Activated T-cell treated with anti-CD3 and anti-CD28 coated beads, Interleukin-2, amount 50 U/mL, for 72 hours (primary cell): ENCODE measurements at places on chromosomes 5 and 9.

GRCh38 chr9:92488681-92489550 is 6.6 kb upstream of the ASPN start:
- no peak for DNase-seq

- no peak for DNase-seq
These were observed 62.8 kb downstream of the CDKN2A start for GRCh38 chr9:21931428-21931827.

- no peak for DNase-seq
These were observed 8.7 kb downstream of the DNAJB5 start for GRCh38 chr9:34998266-34998665.

- DNase-seq: no peak
These were observed 270.9 kb upstream of the IL12B start for GRCh38 chr5:159601216-159601615.

GRCh38 chr5:180098991-180099732 is 27.6 kb upstream of the RNF130 start:
- no peak for DNase-seq

- no peak for DNase-seq
These were observed 28.8 kb upstream of the MELK start for GRCh38 chr9:36543916-36544315.

DNA sequence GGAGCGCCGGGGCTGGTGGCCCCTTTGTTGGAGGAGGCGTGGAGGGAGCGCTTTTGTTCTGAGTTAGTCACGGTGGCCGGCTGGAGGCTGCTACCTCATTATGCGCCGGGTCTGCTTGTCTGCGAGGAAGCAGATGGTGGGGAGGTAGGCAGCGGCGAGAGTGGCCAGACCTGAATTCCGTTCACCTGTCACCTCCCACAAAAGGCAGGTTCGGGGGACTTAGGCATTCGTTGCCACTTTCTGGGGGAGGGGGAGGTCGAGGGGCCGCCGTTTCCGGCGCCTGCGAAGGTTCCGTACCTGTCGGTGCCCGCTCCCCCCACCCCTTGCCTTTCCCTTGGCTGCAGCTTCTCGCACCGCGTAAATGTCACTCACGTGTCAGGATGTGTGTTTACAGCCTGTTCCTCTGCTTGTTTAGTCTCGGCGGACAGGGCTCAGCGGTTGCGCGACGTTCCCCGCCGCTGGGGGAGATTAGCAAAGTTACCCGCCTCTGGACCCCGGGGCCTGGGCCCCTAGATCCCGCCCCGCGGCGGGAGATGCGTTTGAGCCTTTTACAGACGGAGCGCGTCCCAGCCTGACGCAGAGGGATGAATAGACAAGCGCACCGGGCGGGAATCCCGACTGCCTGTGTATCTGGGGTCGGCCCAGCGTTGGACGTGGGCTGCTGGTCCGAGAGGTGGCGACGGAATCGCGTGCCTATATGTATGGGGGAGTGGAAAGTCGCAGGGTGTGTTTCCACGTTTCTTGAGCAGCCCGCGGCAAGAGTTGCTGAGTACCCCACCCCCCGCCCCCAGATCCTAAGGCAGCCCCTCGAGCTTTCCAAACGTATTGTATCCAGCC is 2.7 kb upstream of the LHX2 start:
- no peak for DNase-seq

- DNase-seq: no peak
These were observed 67.6 kb downstream of the FYB1 start for GRCh38 chr5:39151745-39152144.

DNA sequence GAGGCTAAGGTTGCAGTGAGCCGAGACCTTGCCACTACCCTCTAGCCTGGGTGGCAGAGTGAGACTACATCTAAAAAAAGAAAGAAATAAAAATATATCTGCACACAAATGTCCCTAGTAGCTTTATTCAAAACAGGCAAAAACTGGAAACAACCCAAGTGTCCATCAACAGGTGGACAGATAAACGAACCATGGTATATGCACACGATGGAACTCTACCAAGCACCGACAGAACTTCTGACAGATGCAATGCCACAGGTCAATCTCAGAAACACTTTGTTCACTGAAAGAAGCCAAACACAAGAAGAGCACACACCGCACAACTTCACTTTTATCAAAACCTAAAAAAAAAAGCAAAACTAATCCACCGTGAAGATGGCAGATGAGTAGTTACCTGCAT is 30.4 kb downstream of the CAMSAP1 start:
- no peak for DNase-seq

- no peak for DNase-seq
These were observed 56.6 kb downstream of the HSD17B3 start for GRCh38 chr9:96245399-96245798.

GRCh38 chr5:54886866-54887265 is 98.5 kb downstream of the ESM1 start:
- DNase-seq: no peak

- DNase-seq: peak; percentile 27
These were observed 599 bp downstream of the KIAA1191 start for GRCh38 chr5:176360894-176361436.

DNA sequence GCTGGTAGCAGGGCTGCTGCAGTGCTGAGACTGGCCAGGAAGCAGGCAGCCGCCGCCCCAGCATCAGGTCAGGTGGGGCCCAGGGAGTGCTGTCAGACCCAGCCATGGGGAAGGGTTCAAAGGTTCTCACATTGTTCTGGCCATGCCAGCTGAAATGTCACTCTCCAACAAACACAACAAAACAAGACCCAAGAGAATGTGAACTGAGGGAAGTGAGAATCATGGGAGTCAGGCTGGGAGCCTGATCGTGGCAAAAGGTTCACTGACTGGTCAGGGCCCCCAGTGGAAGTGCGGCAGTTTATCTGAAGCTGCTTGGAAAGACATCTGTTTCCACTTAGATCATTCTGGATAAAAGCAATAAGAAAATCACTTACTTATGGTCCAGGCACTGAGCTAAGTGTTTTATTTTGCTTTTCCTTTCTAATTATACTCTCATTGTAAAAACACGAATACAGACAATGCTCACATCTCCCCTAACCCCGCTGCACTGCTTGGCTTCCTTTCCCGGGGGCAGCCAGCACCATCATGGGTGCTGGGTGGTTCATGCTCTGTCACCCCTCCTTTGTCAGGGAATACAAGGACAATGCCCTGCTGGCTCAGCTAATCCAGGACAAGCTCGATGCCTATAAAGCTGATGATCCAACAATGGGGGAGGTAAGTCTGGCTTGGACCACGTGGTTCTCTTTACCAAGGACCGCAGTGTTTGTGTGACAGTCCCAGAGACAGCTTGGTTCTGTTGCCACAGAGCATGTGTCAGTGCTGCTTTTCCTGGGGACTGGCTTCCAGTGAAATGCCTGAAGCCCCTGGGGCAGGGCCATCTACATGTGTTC is 41.9 kb upstream of the CFAP157 start:
- DNase-seq: no peak

- no peak for DNase-seq
These were observed 1724.3 kb upstream of the C9orf72 start for GRCh38 chr9:29297592-29297991.

DNA sequence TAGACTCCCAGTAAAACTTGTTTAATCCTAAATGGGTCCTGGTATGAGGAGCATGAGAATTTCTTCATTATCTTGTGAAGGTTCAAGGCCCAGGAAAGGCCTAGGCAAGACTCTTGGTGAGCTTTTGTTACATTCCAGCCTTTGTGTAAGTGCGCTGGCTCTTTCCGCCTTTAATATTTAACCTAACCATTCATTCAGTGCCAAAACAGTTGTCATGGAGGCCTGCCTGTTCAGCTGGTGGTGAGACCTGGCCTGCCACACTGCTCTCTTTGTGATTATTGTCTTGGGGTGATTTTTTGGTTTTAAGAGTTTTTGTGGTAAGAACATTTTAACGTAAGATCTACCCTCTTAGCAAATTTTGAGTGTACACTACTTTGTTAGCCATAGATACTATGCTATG is 127.5 kb upstream of the WWC1 start:
- no peak for DNase-seq

- no peak for DNase-seq
These were observed 4.4 kb upstream of the SMIM3 start for GRCh38 chr5:150774145-150774544.

GRCh38 chr9:19441730-19442129 is 32.9 kb downstream of the ACER2 start:
- no peak for DNase-seq

GRCh38 chr5:137858223-137858916 is 9.3 kb upstream of the MYOT start:
- no peak for DNase-seq

- no peak for DNase-seq
These were observed 311.7 kb downstream of the TRIM36 start for GRCh38 chr5:114857941-114858551.

DNA sequence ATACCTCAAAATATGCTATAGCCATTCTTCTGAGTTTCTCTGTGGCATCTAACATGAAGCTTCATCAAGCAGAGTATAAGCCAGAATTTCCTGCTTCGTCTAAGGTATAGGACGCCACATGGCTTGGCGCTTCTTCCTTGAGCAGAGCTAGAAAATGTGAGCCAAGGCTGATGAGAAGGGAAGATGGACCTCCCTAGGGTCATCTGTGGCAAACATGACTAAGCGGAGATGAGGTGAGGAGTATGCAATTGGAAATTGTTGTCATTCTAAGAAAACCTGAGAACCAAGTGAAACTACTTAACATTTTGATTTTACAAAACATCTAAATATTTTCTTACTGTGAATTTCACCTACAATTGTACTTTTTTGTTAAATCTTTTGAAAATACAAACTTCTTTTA is 466.5 kb downstream of the PSAT1 start:
- no peak for DNase-seq

DNA sequence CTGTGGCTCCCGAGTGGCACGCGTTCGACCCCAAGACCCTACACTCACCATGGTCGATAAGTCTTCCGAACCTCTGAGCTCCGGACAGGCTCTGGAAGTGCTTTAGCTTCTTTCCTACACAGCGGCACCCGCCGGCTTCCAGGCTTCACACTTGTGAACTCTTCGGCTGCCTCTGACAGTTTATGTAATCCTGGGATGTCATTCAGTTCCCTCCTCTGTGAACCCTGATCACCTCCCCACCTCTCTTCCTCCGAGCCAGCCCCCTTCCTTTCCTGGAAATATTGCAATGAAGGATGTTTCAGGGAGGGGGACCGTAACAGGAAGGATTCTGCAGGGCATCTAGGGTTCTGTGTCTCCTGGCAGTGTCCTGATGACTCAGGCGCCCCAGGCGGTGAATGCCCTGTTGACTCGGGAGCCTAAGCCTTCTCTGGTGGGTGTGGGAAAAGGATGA is at the start of gene CD14:
CD14 (minus strand) TSS at position 155 of the 451 bp plus-strand sequence; CDS start at position 51, 104 bp downstream.
- peak; percentile 9 for DNase-seq

DNA sequence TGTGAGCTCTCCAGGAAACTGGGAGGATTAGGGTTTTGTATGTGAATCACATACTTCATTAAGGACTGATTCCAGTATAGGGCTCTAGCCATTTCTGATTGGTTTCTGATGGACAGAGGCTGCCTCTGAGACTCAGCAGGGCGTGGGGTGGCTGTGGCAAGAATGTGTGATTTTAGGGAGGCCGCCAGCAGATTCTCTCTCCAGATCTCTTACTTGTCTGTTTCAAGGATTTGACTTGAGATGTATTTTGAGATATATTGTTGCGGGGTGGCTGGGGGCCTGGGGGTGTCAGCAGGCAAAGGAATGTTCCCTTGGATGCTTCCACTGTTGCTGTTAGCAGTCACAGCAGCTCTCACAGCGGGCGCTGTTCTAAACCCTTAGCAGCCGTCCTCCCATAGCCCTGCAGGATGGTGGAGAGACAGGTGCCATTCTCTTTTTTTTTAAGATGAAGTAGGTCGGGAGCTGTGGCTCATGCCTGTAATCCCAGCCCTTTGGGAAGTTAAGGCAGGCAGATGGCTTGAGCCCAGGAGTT is 8.0 kb upstream of the HNRNPAB start:
- no peak for DNase-seq

DNA sequence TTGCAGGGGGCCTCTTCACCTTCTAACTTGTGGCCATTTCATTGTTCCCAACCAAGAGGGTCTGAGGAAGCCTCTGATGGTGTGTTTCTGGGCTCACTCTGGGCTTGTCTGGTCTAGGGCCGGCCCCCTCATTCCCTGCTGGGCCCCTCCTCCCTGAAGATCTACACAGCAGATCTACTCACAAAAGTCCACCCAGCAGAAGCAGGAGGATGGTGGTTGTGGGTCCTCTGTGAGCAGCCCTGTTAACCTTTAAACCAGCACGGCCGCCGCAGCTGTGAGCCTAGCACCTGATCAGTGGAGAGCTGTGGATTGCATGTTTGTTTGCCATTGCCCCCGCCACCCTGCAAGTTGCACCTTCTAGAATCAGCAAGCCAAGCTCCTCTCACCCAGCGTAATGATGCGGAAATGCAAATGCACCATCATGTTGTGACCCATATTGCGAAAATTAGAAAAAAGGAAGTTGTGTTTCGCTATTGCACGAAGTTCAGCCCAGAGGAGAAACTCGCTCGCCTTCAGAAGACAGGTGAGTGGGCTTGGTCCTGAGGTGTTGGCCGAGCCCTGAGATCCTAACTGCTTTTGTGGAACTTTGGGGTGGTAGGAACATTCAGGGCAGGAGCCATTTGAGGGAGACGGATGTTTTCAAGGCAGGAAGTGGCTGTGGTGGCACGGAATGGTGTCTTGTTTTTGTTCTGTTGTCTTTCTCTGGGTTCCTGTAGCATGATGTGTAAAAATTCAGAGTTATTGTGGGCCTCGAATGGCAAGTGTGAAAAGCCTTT is 16.7 kb downstream of the FGD3 start:
- DNase-seq: peak; percentile 79

DNA sequence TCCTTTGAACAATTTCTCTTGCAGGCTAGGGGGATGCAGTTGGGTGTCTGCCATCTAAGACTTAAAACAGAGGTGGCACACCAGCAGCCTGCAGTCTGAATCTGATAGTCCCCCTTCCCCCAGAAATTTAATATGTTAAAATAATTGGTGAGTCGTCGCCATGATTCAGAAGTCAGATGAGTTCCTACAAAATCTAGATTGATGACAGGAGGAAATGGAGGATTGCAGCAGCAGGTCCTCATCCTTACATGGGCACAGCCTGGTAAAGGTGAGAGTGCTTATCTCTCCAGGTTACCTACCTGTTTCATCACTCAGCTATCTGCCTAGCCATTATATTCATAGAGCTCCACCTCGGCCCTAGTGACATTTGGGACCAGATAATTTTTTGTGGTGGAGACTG is 112.3 kb downstream of the PCSK1 start:
- DNase-seq: no peak

GRCh38 chr5:113489299-113489698 is 1.0 kb upstream of the MCC start:
- no peak for DNase-seq

GRCh38 chr5:68376935-68377334 is 161.4 kb downstream of the PIK3R1 start:
- DNase-seq: no peak

DNA sequence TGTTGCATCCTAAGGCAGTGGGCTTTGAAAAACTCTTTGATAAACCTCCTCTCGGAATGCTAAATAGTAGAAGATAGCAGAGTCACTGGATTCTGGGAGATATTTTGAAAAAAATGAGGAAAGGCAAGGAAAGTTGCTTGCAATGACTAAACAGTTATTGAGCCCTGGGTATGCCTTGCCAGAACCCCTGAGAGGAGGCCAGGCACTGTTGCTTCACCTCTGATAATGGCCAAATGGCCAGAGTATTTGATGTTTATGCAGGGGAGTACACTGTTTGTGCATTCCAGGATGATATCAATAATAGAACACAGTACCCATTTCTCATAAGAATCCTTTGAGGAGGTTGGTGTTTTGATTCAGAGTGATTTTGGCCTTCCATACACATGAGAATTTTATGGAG is 935.1 kb upstream of the WWC1 start:
- DNase-seq: no peak
